ENCODE measurements at places on chromosomes 3 and 15.
A peak's percentile ranks its signal among the peaks of the same experiment; 100 is the strongest.

DNA sequence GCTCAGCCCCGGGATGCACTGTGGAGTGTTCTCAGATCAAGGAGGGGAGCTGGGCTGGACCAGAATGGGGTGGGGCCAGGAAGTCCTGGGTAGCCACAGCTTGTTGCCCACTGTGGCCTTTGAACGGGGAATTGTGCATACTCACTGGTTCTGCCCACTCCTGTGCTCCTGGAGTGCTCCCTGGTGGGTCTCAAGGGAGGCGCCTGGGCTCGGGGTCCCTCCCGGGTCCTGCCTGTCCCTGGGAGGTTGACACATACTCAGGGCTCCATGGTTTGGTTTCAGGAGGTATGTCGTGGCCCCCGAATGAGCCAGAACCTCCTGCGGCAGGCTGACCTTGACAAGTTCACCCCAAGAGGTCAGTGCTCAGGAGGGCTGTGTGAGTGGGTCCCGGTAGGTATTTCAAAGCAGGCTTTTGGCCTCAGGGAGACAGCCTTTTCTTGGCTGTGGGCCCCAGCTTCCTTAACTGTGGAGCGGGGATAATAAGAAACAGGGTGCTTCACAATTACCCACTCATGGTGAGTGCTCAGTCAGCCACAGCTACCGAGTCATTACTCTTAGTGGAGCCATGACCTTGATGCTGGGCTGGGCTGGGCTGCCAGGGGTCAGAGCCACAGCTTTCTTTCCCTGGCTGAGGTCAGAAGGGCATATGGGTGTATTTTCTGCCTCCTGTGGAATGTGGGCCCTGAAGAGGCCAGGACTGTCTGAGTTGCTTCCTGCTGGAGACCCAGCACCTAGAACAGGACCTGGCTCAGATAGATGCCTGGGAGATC is 7.6 kb downstream of the DNAH1 start:
- DNase-seq = no peak

- no peak for DNase-seq
Measured at GRCh38 chr3:105274958-105275357, 91.8 kb upstream of the ALCAM start.

DNA sequence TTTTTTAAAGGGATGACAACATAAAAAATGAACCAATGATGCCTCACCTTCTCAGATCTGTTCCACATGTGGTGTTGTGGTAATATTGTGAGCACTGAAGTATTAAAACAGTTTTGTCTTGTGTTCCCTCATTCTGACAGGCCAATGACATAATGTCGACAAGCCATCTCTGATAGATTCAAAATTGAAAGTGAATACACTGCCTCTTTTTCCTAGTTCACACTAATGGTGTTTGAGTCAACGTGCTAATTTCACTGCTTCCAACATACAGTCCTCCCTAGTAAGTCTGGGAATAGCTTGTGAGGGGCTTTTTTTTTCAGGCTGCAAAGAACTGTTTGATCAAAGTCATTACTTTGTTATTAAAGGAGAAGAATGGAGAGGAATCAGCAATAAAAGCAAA is 82.8 kb downstream of the ROBO2 start:
- DNase-seq = no peak

GRCh38 chr15:63523306-63523990 is 19.1 kb downstream of the USP3 start:
- DNase-seq = no peak

DNA sequence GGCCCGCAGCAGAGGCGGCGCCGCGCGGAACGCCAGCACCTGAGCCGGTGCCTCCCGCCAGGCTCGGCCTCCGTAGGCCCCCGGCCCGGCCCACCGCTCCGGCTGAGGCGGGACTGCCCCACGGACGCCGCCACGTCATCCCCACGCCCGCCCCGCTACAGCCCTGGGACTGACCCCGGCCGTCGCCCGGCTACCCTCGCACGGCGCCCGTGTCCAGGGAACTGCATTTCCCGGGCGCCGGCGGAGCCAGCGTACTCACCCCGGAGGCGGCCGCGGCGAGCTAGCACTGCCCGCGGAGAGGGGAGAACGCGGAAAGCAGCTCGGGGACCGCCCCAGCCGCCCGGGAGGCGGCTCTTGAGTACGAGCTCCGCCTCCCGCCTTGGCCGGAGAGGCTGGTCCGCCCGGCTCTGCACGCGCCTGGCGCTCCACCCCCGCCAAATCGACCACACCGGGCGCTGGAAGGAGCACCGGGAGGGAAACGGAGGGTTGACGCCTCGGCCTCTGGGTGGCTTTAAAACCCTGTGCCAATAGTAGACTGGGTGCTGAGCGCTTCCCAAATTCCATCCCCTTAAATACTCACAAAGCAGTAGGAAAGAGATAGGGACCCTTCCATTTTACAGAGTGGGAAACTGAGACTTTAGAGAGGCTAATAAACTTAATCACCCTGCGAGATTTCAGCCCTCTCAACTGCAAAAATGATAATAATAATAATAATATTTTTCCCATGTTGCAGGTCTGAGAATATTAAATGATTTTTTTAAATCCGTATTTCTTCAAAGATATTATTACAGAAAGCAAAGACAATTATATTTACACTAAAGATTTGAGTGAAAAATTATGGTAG is at the start of gene B4GALT4:
Gene B4GALT4 (minus strand): TSS at position 288 of the 844 bp plus-strand sequence. CDS start 10,779 bp downstream, outside the sequence.
- DNase-seq = peak; percentile 44

Data from stimulated activated CD4-positive, alpha-beta T cell treated with anti-CD3 and anti-CD28 coated beads, TNF-alpha, amount 100 ng/mL, for 1 hour (primary cell).